Astrocyte (in vitro differentiated cells and primary cell): ENCODE measurements at places on chromosomes 3 and 15. TPM values are rescaled to one million over a fixed set of nuclear protein-coding genes. Genes with fewer than 3 reads are reported as not detected.

FNDC3B gene
- total RNA-seq = 327 and 332 TPM in 2 replicates

HIGD2B gene
- total RNA-seq = not detected in 2 replicates

ACTC1 gene
- total RNA-seq = 860 and 942 TPM in 2 replicates

ADCY5 gene
- 1.2 and 1.5 TPM in 2 replicates for total RNA-seq

CCDC39 gene
- total RNA-seq = not detected in 2 replicates
